T-helper 2 cell treated with Interferon-gamma antibody and Interleukin-4, amounts not matched to agents 5 μg/mL and 100 μg/mL, for 36 hours (primary cell): ENCODE measurements at places on chromosomes 7 and 10.
A peak's percentile ranks its signal among the peaks of the same experiment; 100 is the strongest.

DNA sequence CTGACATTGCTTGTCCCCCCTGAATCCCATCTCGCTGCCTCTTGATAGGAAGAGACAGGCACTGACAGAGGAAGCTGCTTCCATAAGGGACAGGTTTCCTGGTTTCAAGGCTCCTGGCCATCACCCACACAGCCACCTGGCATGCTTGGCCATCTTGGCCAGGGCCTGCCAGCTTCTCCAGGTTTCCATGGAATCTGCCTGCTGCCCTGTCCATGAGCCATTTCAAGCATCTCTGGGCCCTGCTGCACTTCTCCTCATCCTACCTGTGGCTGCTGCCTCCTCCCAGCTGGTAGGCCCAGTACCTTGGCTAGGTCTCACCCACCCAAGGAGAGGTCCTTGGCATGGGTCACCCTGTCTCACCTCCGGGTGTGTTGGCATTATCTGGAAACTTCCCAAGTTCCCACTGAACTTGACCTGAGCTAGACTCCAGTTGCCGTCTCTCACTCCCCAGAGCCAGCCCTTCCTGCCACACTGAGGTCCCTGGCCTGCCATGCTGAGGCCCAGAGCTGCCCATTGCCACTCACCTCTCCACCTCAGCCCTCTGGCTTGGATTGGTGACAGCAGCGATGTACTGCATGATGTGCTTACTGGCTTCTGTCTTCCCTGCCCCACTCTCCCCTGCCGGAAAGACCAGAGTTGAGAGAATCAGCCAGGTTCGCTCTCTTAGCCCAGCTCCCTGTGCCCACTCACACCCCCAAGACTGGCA, 2.6 kb downstream of the MYO1G start:
- DNase-seq: no peak
- H3K27ac ChIP-seq: peak overlapping the region; percentile 99
- H3K36me3 ChIP-seq: peaks cover 82% of the 10 kb centered on the region
- peak overlapping the region; percentile 99 for H3K4me3 ChIP-seq
- H3K4me1 ChIP-seq: peaks cover 40% of the 10 kb centered on the region

DNA sequence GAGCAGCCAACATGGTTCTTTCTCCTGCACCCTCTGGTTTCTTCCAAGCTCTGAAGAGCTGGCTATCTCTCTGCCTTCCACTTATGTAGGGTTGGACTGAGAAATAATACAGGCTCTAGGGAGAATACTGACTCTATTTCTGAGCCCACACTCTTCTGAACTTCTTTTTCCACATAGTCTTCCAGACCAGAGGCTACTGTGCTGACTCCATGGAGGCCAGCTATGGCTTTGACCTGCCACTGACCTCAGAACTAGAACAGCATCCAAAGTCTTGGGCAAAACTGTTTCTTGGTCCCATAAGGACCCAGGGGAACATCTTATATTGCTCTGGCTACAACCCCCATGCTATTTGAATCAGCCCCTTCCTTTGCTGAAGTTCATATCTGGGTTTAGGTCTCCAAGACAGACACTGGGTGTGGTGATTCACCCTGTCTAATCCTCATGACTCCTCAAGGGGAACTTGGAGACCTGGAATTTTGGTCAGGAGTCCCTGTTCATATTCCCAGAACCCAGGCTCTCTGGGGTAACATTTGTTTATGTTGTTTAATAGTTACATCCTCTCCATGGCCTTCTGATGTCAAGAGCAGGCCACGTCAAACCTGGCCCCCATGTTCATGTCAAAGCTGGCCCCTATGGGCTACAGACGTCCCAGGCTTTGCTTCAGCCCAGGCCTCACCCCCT, 12.1 kb upstream of the PLAU start:
- peaks cover 9% of the 10 kb centered on the region for H3K4me1 ChIP-seq
- no peak for DNase-seq
- no peak overlapping the region for H3K4me3 ChIP-seq

GRCh38 chr10:117092386-117092785, 45.7 kb downstream of the VAX1 start:
- H3K27ac ChIP-seq: no peak overlapping the region
- no peaks in the 10 kb centered on the region for H3K4me1 ChIP-seq
- H3K36me3 ChIP-seq: no peaks in the 10 kb centered on the region
- H3K4me3 ChIP-seq: no peak overlapping the region
- H3K27me3 ChIP-seq: no peaks in the 10 kb centered on the region

DNA sequence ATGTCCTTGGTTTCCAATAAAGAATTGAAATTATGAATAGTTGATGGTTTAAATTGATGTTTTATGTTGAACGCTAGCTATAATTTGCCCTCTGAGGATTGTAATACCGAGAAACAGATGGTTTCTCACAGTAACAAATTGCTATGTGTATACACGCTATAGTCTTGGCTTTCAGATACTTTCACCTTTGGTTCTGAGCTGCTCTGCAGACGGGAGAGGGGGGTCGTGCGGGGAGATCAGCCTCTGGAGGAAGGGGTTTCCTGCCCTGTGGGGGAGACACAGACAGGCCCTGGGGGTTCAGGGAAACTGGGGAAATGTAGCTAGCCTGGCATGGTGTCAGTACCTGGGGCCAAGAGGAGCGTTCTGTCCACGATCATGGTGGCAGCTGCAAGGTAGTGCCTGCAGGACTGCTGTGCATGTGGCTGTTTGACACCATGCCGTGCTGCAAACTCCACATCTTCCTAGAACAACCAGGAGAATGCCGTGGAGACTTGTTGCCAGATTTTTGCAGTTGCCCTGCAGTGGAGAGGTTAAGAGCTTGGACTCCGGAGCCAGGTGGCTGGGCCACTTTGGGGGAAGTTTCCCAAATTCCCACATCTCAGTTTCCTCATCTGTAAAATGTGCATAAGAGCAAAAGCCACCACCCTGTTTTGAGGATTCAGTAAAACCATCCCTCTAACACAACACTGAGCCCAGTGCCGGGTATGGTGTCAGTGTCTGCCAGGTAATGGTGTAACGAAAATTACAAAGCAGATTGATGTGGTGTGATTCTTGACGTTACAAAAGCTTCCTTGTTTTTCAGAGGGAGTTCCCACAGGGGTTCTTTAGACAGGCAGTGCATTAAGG, 167.9 kb downstream of the CUX1 start:
- H3K4me3 ChIP-seq: no peak overlapping the region
- H3K36me3 ChIP-seq: no peaks in the 10 kb centered on the region
- H3K4me1 ChIP-seq: peaks cover 2% of the 10 kb centered on the region
- DNase-seq: no peak
- H3K27ac ChIP-seq: no peak overlapping the region

DNA sequence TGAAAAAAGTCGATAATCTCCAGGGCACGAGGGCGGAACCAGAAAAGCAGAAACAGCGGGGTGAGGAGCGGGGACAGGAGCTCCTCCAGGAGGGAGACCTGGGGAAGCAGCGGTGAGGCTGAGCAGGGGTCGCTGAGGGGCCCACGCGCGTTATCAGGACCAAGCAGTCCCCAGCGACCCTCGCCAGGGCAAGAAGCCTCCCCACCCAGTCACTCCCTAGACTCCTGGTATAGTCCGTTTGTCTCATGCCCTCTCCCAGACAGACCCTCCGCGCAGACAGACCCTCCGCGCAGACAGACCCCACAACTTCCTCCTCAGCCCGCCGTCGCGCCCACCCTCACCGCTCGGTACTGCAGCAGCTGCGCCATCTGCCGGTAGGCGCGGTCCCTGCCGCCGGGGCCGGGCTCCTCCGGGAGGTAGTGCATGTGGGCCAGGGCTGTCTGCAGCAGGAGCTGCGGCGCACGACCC, 6.3 kb downstream of the ATG9B start:
- H3K27ac ChIP-seq: peak overlapping the region; percentile 78
- H3K27me3 ChIP-seq: peaks cover 35% of the 10 kb centered on the region
- peak; percentile 71 for DNase-seq
- peaks cover 12% of the 10 kb centered on the region for H3K36me3 ChIP-seq
- H3K4me1 ChIP-seq: peaks cover 39% of the 10 kb centered on the region

DNA sequence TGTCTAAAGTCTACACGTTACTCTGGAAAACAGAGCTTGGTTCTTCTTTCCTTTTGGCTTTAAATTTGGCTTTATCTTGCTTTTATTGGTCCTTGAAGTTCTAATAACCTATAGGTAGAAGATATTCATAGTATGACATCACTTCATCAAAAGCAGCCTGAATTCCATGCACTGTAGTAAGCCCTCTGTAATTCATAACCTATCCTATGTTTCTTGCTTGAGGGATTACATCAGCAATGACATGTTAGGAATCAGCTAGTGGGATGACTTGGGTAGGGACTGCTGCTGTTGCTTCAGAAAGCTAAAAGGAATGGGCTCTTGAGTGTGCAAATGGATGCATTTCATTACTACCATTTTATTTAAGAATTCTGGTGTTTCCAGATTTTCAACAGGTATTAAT, 184.9 kb downstream of the PTEN start:
- no peak overlapping the region for H3K4me3 ChIP-seq
- DNase-seq: no peak
- H3K27ac ChIP-seq: no peak overlapping the region
- peaks cover 16% of the 10 kb centered on the region for H3K27me3 ChIP-seq
- peaks cover 4% of the 10 kb centered on the region for H3K4me1 ChIP-seq
- H3K36me3 ChIP-seq: peaks cover 2% of the 10 kb centered on the region

- H3K4me1 ChIP-seq: peaks cover 44% of the 10 kb centered on the region
- H3K27ac ChIP-seq: peak overlapping the region; percentile 67
- peak; percentile 51 for DNase-seq
These were observed 9.9 kb upstream of the SPAG6 start for GRCh38 chr10:22335173-22335933.

GRCh38 chr7:117555260-117555659, 75.4 kb downstream of the CFTR start:
- H3K27ac ChIP-seq: no peak overlapping the region
- no peaks in the 10 kb centered on the region for H3K36me3 ChIP-seq
- H3K27me3 ChIP-seq: peaks cover 3% of the 10 kb centered on the region
- no peaks in the 10 kb centered on the region for H3K4me1 ChIP-seq

GRCh38 chr10:46239993-46240683, 46.7 kb upstream of the ANTXRL start:
- no peak overlapping the region for H3K27ac ChIP-seq
- peaks cover 48% of the 10 kb centered on the region for H3K36me3 ChIP-seq
- H3K4me1 ChIP-seq: peaks cover 18% of the 10 kb centered on the region
- DNase-seq: no peak
- H3K4me3 ChIP-seq: no peak overlapping the region
- no peaks in the 10 kb centered on the region for H3K27me3 ChIP-seq

GRCh38 chr10:12319076-12319475, 30.3 kb upstream of the CAMK1D start:
- H3K36me3 ChIP-seq: no peaks in the 10 kb centered on the region
- H3K27me3 ChIP-seq: no peaks in the 10 kb centered on the region
- no peak overlapping the region for H3K4me3 ChIP-seq
- no peak for DNase-seq
- H3K27ac ChIP-seq: no peak overlapping the region
- H3K4me1 ChIP-seq: no peaks in the 10 kb centered on the region

DNA sequence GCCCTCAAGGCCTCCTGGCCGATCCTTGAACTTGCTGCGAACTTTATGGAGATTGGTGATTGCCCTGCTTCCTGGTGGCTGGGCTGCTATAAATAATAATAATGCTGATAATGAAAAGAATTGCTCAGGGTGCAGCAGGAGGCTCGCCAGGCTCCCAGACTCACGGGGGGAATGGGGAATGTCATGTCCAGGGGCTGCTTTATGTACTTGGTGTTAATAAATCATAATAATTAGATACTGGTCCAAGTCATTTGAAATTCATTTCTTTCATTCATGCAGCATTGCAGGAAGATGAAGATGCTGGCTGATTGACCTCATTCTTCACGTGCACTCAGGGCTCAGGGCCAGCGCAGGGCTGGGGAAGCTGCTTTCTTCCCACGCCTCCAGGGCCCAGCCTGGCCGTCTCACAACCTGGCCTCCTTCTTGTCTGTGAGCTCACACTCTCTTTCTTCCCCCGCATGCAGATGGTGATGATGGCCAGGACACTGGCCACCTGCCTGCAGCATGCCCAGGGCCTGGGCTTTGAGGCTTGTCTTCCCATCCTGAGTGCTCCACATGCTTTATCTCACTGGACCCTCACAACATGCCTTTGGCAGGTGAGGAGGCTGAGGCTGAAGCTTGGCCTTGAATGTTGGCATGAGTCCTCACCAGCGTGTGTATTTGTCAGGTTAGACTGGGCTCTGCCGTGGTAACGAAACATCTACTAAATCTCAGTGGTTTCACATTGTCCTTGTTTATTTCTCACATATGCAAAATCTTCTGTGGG, 138.4 kb upstream of the TNS3 start:
- H3K27me3 ChIP-seq: no peaks in the 10 kb centered on the region
- no peak overlapping the region for H3K27ac ChIP-seq
- no peak overlapping the region for H3K4me3 ChIP-seq
- no peak for DNase-seq
- H3K36me3 ChIP-seq: no peaks in the 10 kb centered on the region

DNA sequence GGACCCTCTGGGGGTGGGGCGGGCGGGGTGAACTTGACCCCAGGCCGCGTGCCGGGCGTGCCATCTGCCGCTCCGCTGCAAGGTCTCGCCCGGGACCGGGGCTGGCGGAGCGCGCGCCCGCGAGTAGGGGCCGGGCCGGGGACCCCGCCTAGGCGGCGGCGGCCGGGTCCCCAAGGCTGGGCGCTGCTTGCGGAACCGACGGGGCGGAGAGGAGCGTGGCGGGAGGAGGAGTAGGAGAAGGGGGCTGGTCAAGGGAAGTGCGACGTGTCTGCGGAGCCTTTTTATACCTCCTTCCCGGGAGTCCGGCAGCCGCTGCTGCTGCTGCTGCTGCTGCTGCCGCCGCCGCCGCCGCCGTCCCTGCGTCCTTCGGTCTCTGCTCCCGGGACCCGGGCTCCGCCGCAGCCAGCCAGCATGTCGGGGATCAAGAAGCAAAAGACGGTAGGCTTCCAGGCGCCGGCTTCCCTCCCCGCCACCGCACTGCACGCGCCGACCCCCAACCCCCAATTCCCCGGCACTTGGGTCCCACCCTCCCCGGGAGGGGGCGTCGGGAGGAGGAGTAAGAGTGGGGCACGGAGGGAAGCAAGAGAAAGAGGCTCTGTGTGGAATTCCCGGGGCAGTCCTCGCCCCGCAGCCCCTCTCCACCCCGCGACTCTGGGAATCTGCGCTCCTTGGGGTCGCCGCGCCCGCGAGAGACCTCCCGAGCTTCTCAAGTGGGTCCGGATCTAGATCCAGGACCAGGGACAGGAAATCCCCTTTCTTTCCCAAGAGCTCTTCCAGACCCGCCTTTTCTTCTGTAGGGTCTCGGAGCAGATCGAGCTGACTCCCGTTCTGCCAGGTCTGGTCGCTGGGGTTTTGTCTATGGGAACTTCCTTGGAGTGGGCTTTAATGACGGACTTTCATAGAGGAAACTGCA, at the start of gene PAPSS2:
PAPSS2 (plus strand) TSS at position 308 of the 913 bp plus-strand sequence; CDS start at position 412, 104 bp downstream.
- no peaks in the 10 kb centered on the region for H3K36me3 ChIP-seq
- H3K4me3 ChIP-seq: peak within 1 kb of the TSS; percentile 79
- peaks cover 4% of the 10 kb centered on the region for H3K4me1 ChIP-seq
- DNase-seq: no peak
- no peak within 1 kb of the TSS for H3K27ac ChIP-seq
